ENCODE measurements at places on chromosomes 11 and 22.

GRCh38 chr11:130120045-130120444 is 39.5 kb upstream of the ST14 start:
- no peak for DNase-seq

DNA sequence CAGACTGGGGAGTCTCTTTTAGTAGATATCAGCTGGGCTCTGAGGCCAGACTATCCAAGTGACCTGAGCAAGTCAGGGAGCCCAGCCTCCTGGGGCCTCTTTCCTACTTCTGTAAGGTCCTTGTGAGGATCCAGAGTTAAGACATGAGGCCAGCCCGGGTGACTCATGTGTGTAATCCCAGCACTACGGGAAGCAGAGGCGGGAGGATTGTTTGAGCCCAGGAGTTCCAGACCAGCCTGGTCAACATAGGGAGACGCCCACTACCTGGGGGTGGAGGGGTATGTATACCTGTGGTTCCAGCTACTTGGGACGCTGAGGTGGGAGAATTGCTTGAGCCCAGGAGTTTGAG is 36.9 kb upstream of the POLA2 start:
- DNase-seq: peak; percentile 57

- DNase-seq: no peak
Observed at GRCh38 chr22:41902932-41903421, 11.9 kb downstream of the SHISA8 start.

GRCh38 chr22:37484480-37485394 is 1.4 kb downstream of the MFNG start:
- no peak for DNase-seq

GRCh38 chr11:131430473-131431208 is 60.2 kb downstream of the NTM start:
- no peak for DNase-seq

GRCh38 chr11:6681949-6682348 is 1.2 kb downstream of the MRPL17 start:
- DNase-seq: no peak

DNA sequence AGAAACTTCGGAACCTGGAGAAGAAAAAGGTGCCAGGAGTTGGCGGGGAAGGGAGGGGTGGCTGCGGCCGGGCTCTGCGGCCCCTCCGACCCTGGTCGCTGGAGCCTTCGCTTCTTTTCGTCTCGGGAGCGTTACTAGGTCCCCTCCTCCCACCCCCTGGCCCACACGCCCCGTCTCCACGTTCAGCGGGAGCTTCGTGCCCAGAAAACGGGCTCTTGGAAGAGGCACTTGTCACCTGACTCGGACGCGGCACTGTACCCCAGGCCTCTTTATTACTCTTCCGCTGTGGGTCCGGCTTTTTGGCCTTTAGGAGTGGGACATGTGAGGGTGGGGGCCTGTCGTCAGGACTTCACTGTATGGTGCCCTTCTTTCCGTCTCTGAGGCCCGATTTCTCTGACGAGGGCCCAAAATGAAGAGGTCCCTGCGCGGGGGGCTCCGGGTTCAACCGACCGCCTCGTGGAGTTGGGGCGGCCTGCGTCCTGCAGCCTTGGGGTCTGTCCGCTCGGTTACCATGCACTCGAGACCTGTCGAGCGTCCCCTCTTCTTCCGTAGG is 1.2 kb downstream of the CAPRIN1 start:
- peak; percentile 29 for DNase-seq

DNA sequence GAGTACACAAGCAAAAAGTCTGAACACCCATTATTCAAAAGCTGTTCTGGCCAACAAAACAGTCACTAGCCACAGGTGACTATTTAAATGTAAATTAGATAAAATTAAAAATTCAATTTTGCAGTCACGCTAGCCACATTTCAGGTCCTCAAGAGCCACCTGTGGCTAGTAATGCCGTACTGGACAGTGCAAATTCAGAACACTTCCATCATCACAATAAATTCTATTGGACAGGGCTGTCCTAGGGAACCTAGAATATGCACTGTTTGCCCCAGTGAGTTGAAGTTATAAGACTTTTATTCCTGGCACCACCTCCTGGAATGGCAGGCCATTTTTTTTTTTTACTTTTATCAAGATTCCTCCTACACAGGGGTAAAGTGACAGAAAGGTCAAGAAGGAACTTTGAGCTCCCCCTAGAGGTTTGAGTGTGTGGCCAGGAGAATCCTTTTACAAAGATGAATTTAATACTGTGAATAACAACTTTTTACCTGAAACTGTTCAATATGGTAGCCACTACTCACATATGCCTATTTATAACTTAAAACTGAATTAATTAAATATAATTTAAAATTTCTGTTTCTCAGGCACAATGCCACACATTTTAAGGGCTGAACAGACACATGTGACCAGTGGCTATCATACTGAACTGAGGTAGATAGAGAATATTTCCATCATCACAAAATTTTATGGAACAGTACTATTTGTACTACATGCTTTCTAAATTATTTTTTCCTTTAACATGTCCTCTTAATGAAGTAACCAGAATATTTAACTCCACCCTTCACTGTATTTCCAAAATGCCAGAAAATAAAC is 6.5 kb downstream of the MSANTD2 start:
- peak; percentile 37 for DNase-seq

- DNase-seq: no peak
Observed at GRCh38 chr11:10460611-10461275, 5.7 kb downstream of the AMPD3 start.

DNA sequence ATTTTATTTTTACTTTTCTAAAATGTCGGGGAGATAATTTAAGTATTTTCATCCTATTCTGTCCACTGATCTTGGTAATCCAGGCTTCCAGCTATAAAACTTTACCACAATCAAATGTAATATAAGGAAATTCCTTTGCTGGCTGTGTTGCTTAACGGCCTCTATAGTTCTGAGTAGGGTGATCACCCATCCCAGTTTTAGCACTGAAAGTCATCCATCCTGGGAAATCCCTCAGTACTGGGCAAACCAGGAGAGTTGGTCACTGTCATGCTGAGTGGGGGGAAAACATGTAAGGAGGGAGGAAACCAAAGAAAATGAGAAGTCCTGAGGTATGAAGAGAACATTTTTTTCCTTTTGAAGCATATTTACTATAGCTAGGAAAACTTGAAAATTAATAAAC is 12.8 kb upstream of the BACE1-AS start:
- no peak for DNase-seq

DNA sequence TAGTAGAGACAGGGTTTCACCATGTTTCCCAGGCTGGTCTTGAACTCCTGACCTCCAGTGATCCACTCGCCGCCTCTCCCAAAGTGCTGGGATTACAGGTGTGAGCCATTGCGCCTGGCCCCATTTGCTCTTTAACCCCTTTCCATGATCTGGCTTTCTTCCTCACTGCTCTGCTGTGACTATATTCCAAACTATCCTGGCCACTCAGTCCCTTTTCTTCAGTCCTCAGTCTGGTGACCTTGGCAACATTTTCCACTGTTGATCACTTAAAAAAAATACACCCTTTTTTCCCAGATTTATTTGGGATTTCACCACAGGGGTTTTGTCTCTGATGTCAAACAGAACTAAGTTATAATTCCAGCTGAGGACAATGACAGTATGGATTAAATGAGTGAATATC is 24.5 kb downstream of the MMP20 start:
- no peak for DNase-seq

GRCh38 chr11:63609971-63610580 is 4.2 kb downstream of the PLAAT3 start:
- no peak for DNase-seq

DNA sequence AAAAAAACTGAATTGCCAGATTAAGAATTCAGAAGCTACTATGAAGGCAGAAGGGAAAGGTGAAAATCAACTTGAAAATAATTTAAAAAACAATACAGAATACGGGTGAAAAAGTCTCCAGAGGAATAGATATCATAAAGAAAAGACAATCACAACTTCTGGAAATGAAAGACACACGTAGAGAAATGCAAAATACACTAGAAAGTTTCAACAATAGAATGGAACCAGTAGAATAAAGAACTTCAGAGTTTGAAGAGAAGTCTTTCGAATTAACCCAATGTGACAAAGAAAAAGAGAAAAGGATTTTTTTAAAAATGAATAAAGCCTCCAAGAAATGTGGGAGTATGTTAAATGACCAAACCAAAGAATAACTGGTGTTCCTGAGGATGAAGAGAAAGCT is 263.8 kb upstream of the FAT3 start:
- no peak for DNase-seq

DNA sequence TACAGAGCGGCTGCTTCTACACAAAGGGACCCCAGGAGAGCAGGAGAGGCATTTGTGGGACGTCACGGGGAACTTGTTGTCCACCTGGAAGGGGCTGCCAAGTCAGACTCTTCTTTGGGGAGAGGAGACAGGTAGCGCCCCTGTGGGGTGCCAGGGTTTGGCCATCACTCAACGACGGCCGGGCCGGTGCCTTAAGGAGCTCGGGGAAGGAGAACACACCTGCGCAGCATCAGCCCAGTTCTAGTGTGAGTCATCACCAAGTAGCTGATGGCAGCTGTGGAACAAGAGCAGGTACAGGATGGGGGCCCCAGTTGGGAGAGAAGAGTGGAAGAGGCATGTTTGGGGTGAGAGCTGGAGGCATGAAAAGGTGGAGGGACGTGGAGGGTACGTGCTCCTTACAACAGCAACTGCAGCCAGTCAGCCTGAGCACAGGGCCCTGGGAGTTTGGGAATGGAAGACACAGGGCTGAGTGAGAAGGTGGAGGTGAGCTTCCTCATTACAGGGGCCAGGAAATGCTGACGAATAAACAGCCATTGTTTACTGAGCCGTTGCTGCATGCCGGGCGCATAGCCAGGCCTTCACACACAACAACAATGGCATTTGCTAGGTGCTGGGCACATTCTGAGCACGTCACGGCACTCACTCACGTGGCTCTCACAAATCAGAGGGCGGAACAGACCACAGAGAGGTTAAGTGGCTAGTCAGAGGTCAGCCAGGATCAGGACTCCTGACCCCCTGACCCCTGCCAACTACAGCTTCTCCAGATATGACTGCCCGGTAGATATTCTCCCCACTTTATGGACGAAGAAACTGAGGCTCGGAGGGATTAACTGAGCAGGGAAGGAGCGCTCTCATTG is 29.1 kb upstream of the TP53I11 start:
- DNase-seq: peak; percentile 78

- no peak for DNase-seq
Observed at GRCh38 chr11:6200975-6201374, 2.0 kb downstream of the OR52W1 start.

- peak; percentile 21 for DNase-seq
Observed at GRCh38 chr11:63769042-63769713, 603 bp upstream of the ZFTA start.

- no peak for DNase-seq
Observed at GRCh38 chr11:96015906-96016565, 92.1 kb upstream of the MTMR2 start.

GRCh38 chr11:125990244-125990643 is 44.4 kb downstream of the VSIG10L2 start:
- no peak for DNase-seq

GRCh38 chr22:17951315-17951714 is 73.0 kb downstream of the MICAL3 start:
- DNase-seq: no peak

DNA sequence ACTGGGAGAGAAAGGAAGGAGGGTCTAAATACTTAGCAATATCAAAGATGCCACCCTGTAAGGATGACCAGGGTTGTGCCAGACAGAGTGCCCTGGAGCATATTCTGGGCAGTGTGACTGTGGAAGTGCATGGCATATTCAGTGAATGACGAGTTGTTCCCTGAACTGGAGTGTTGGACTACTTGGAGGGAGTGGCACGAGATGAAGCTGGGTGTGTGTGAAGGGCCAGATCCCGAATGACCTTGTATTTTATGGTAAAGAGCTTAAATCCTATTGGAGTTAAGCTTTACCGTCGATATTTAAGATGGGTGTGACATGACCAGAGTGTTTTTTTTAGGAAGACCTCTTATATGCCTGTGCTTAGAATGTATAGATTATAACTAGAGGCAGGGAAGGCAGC is 48.8 kb downstream of the STIM1 start:
- no peak for DNase-seq

DNA sequence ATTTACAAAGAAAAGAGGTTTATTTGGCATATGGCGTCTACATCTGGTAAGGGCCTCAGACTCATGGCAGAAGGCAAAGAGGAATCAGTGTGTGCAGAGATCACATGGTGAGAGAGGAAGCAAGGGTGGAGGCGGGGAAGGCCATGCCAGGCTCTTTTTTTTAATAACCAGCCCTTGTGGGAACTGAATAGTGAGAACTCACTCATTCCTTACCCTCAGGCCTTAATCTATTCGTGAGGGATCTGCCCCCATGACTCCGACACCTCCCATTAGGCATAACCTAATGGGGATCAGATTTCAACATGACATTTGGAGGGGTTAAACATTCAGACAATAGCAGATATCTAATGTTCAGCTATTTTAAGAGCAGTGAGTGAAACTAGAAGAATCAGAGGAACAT is 55.7 kb downstream of the ATM start:
- no peak for DNase-seq

- DNase-seq: no peak
Observed at GRCh38 chr11:110491577-110492320, 62.0 kb downstream of the FDX1 start.

GRCh38 chr11:112514011-112514740 is 253.5 kb upstream of the PLET1 start:
- DNase-seq: no peak

- no peak for DNase-seq
Observed at GRCh38 chr11:79266396-79266795, 174.4 kb downstream of the TENM4 start.

DNA sequence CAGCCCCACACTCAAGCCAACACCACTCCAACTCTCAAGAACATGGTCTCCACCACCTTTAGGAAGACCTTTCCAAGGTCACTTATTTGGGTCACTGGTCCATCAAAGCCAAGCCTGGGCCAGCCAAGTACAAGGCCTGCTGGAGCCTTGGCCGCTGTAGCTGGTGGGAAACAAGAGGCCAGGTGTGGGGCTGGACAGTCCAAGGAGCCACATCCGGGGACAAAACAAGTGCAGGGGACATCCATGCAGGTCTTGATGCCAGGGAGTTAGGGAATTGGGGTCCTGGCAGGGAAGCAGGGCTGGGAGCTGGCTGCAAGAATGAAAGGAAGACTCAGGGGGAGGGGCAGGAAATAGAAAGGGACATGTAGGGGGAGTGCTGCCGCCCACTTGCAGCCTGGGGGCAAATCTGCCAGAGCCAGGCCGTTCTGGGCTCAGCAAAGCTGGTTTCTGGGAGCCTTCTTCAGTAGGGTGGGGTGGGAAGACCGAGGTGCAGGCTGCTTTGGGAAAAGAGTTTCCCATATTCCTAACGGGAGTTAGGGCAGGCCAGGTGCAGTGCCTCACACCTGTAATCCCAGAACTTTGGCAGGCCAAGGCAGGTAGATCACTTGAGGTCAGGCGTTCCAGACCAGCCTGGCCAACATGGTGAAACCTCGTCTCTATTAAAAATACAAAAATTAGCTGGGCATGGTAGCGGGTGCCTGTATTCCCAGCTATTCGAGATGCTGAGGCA is 69.5 kb upstream of the ATXN10 start:
- DNase-seq: no peak

Measured in RWPE1 (cell line).